A549 treated with Hydrocortisone at 1 μM for 4 hours (cell line): ENCODE measurements at places on chromosomes 6 and 20. TPM values are rescaled to one million over a fixed set of nuclear protein-coding genes. Genes with fewer than 3 reads are reported as not detected.

The IPCEF1 gene
- total RNA-seq = 0.03 to 0.15 TPM (median 0.15 TPM) in 5 replicates

The RPL10A gene
- 1,438 to 1,588 TPM (median 1,532 TPM) in 5 replicates for total RNA-seq

The FLRT3 gene
- 1.9 to 3.7 TPM (median 2.0 TPM) in 5 replicates for total RNA-seq

The CST4 gene
- not detected in 5 replicates for total RNA-seq

The KHDC1L gene
- 0.24 to 0.75 TPM (median 0.35 TPM) in 3 of 5 replicates, not detected in the others for total RNA-seq

The KCNK5 gene
- total RNA-seq = 1.0 to 1.5 TPM (median 1.2 TPM) in 5 replicates

The DAAM2 gene
- 0.09 to 0.52 TPM (median 0.13 TPM) in 5 replicates for total RNA-seq

The TP53TG5 gene
- total RNA-seq = not detected in 5 replicates

The NHSL1 gene
- total RNA-seq = 3.0 to 4.8 TPM (median 3.4 TPM) in 5 replicates

The SPATS1 gene
- total RNA-seq = not detected in 5 replicates

The GNRH2 gene
- 0.16 to 0.34 TPM (median 0.27 TPM) in 4 of 5 replicates, not detected in the other for total RNA-seq
